ENCODE measurements at places on chromosomes 6 and 20. TPM values are rescaled to one million over a fixed set of nuclear protein-coding genes. Genes with fewer than 3 reads are reported as not detected.

DNA sequence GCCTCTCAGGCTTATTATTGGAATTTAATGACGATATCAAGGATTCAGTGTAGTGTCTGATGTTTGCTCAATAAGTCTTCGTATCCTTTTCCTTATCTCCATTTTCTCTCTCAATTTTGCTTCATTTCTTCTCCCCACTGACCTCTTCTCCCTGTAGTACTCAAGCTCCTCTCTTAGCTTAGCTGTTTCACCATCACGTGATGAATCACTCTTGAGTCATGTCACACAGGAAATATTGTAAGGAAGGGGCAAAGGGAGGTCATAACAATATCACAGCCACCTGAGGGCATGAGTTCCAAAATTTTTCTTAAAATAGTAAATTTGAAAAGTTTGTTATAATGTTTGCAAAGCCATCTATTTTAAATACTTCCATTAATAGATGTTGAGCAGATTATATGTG is 392.2 kb upstream of the MARCKS start:
- no peak for DNase-seq

The KCNK16 gene
- total RNA-seq = not detected

GRCh38 chr6:155521719-155522118 is 66.1 kb upstream of the NOX3 start:
- DNase-seq = no peak

DNA sequence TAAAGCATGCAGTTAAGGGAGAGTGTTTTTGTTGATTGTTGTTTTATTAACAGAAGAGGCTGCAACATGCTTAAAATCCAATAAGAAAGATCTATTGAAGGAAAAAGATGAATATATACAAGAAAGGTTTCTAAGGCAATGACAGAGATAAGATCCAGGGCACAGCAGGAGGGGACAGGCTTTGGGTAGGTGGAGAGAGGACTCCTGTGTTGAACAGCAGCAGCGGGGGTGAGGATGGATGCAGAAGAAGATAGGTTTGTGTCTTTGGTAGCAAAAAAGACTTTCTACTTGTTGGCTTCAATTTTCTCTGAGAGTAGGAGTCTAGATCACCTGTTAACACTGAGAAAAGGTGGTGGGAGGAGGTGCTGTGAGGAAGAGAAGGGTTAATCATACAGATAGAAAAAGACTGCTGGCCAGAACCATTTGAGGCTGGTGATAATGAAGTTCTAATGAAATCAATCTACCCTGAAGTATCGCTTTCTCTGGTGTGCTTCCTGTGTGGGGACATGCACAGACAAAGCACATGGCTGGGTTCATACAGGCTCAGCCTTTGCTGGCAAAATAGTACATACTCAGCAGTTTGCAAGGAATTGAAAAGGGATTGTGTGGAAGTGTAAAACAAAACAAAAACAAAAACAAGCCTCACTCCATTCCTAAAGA is 17.2 kb upstream of the DST start:
- DNase-seq = no peak

The HRH3 gene
- total RNA-seq = not detected

The L3MBTL1 gene
- 4.8 TPM for total RNA-seq

The KCNQ2 gene
- not detected for total RNA-seq

GRCh38 chr6:64580346-64580745 is 944.7 kb downstream of the PHF3 start:
- DNase-seq = no peak

DNA sequence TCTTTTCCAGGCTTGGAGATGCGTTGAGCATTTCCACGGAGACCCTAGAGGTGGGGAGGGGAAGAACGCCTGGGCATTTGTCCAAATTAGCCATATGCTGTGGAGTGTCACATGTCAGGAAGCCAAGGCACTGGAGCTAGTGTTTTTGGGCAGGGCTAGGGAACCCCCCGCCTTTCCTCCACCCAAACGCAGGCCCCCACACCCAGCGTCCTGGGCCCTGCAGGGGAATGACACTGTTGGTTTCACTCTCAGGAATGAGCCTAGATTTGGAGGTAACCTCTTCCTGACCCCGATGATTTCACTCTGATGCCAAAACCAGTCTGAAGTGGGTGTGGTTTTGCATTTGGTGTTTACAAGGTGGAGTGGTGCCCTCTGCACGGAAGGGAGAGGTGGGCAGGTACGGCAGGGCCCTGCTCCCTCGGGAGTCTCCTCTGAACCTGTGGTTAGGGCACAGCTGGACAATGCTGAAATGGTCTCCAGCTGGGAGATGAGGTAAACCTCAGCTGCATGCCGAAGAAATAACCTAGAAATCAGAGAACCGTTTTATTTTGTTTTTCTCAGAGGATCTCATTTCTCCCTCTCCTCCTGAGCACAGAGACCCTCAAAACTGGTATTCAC is 29.5 kb downstream of the MTHFD1L start:
- DNase-seq = no peak

DNA sequence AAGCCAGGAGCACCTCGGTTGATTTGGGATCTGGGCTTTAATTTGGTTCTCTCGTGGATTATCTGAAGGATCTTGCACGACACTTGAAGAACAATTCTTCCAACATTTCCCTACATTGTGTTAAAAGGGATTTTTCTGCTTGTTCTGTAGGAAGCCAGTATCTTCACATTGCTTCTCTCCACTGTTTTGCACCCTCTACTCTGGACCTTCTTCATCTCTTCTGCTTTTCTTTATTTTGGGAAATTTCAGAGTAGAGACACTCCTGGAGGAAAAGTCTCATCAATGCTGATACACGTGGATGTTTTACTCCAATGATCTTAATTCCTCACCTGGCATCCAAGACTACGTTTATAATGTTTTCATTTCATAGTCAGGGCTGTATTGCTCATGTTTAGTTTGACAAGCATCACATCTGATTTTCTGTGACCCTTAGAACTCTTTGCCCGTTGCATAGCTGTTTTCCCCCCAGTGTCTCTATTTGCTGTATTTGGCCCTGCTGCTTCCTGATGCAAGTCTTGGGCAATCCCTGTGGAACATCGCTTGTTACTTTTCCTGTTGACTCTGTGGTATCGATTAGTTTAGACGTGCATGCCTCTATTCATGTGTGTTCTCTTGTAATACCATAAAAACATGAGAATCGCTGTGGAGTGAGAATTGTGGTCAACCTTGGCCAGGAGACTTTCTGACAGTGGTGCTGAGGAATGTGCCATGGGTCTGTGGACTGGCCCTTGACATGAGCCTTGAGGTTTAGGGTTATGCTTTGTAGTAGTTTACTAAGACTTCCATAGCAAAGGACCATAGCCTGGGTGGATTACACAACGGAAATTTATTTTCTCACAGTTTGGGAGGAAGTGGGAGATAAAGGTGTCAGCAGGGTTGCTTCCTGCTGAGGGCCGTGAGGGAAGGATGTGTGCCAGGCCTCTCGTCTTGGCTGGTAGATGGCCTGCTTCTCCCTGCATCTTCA is 12.5 kb downstream of the PLCB1 start:
- DNase-seq = no peak

GRCh38 chr6:32483968-32484613 is 44.4 kb downstream of the HLA-DRA start:
- DNase-seq = no peak

- no peak for DNase-seq
These were observed 618.9 kb upstream of the GJE1 start for GRCh38 chr6:141513830-141514229.

- peak; percentile 39 for DNase-seq
These were observed 802.3 kb downstream of the MAFB start for GRCh38 chr20:39886650-39887190.

DNA sequence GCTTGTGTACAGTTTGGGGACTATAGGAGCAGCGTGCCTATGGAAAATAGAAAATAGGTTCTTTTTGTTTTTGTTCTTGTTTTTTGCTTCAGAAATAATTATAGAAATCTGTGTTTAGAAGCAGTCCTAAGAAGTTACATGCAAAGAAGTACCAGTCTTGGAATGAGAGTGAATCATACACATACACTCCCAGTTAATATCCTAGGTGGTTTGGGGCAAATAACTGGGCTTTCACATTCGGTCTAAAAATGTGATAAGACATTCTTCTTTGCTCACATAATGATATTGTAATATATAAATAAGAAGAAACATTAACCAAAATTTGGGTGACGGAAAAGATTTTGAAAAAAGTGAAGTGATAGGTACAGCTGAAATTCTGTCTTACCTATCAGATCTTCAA is 61.0 kb downstream of the ENPP1 start:
- DNase-seq = no peak

- DNase-seq = no peak
These were observed 55.7 kb upstream of the PHACTR2 start for GRCh38 chr6:143621876-143622605.

- no peak for DNase-seq
These were observed 39.3 kb downstream of the GTF2H5 start for GRCh38 chr6:158207422-158207788.

The MCCD1 gene
- total RNA-seq = not detected

GRCh38 chr6:64437996-64438395 is 802.4 kb downstream of the PHF3 start:
- no peak for DNase-seq

The GSTA3 gene
- not detected for total RNA-seq

The SLC17A2 gene
- not detected for total RNA-seq

The GPX5 gene
- not detected for total RNA-seq

The CHMP4B gene
- total RNA-seq = 137 TPM

- no peak for DNase-seq
These were observed 49.1 kb downstream of the DAAM2 start for GRCh38 chr6:39841291-39841690.

The MYMX gene
- not detected for total RNA-seq
